Ascending aorta (tissue), 2 donors: ENCODE measurements at places on chromosomes 1 and 21. TPM values are rescaled to one million over a fixed set of nuclear protein-coding genes. Genes with fewer than 3 reads are reported as not detected.

GRCh38 chr1:77759071-77760028 is at the start of gene USP33:
USP33 (minus strand) TSS chr1:77759852; CDS start chr1:77741697, 18,155 bp downstream.
- peak; percentile 53 for DNase-seq

GRCh38 chr1:86546787-86547221 is at the start of gene CLCA4:
CLCA4 (plus strand) TSS chr1:86547078; CDS start chr1:86547120, 42 bp downstream.
- DNase-seq = no peak

The EXTL1 gene
- total RNA-seq = 0.85 TPM

The CD5L gene
- not detected for total RNA-seq

The HSD11B1 gene
- total RNA-seq = 0.32 TPM

GRCh38 chr1:192877283-192877886 is 68.5 kb downstream of the RGS2 start:
- DNase-seq = no peak

DNA sequence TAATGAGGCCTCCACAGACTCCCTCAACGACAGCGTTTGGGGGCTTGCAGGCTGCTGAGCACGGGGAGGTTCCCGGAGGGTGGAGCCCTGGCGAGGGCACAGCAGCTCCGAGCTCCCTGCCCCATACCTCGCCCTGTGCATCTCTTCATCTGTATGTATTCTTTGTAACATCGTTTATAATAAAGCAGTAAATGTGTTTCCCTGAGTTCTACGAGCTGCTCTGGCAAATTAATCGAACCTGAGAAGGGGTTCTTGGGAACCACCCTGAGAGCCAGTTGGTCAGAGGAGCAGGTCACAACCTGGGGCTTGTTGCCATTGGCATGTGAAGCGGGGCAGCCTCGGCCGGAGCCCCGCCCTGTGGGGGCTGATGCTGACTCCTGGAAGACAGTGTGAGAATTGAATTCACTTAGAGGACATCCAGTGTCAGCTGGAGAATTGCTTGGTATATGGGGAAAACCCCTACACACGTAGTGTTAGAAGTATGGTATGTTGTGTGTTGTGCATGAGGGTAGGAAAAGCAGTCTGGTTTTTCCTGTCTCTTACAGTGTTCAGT is 11.5 kb downstream of the SLC37A1 start:
- DNase-seq = no peak

GRCh38 chr1:203026666-203027663 is 674 bp downstream of the PPFIA4 start:
- no peak for DNase-seq

- DNase-seq = no peak
These were observed 2.0 kb downstream of the EPHB2 start for GRCh38 chr1:22712502-22713271.

The BRDT gene
- total RNA-seq = not detected

GRCh38 chr1:230030122-230030821 is 36.8 kb upstream of the GALNT2 start:
- no peak for DNase-seq

GRCh38 chr1:91406773-91407389 is 2.2 kb upstream of the HFM1 start:
- DNase-seq = no peak

- DNase-seq = no peak
These were observed 31.4 kb downstream of the KCNC4 start for GRCh38 chr1:110241516-110241915.

The OLFM3 gene
- total RNA-seq = not detected

- DNase-seq = no peak
These were observed 21.0 kb downstream of the SPRTN start for GRCh38 chr1:231359113-231359512.

GRCh38 chr1:78645723-78646122 is 3.9 kb upstream of the IFI44 start:
- no peak for DNase-seq
